ENCODE measurements at places on chromosomes 13 and 19. TPM values are rescaled to one million over a fixed set of nuclear protein-coding genes. Genes with fewer than 3 reads are reported as not detected.

Gene KLK4
- not detected for total RNA-seq

Gene ADAMTS10
- 7.3 TPM for total RNA-seq

Gene HSPB6
- 1.4 TPM for total RNA-seq

Gene B3GNT3
- total RNA-seq: not detected

Gene ZNF345
- 9.9 TPM for total RNA-seq

Gene TGFBR3L
- total RNA-seq: 7.4 TPM

Gene ONECUT3
- total RNA-seq: not detected

Gene ZNF177
- 1.7 TPM for total RNA-seq

Gene CEACAM21
- 38.4 TPM for total RNA-seq

Gene TNFRSF19
- 0.07 TPM for total RNA-seq

Gene CEACAM4
- not detected for total RNA-seq

- DNase-seq: no peak
These were observed 30.7 kb upstream of the WASF3 start for GRCh38 chr13:26526702-26527216.

DNA sequence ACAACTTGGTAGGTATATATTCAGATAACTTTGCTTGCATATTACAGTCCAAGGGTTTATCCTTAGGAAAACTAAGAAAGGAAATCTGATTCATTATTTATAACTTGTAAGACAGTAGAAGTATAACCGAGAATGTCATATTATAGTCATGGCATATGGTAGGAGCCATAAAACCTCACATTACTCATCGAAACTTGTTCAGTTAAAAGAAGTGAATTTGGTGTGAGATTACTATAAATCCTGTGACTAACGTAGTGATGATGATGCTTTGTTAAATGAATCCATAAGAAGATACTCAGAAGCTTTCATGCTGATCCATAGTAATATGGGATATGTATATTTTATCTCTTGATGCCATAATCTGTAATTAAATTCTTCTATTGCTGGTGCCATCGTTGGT lies 57.3 kb downstream of the MTUS2 start:
- DNase-seq: no peak

- DNase-seq: no peak
These were observed 59.9 kb downstream of the ABCC4 start for GRCh38 chr13:95241321-95241720.

GRCh38 chr19:4966591-4966990 lies 2.3 kb upstream of the KDM4B start:
- DNase-seq: no peak

DNA sequence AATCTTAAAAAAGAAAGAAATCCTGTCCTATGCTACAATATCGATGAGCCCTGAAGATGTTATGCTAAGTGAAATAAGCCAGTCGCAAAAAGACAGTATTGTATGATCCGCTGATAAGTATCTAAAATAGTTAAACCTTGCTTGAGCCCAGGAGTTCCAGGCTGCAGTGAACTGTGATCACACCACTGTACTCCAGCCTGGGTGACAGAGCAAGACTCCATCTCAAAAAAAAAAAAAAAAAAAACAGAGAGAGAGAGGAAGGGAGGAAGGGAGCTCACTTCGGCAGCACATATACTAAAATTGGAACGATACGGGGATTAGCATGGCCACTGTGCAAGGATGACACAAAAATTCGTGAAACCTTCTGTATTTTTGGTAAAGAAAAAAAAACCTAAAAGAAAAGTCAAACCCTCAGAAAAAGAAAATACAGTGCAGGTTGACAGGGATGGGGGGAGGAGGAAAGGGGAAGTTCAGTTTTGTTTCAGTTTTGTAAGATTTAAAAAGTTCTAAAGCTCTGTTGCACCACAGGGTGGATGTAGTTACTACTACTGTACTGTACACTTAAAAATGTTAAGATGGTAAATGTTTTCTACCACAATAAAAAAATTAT lies 8.4 kb downstream of the CLASRP start:
- no peak for DNase-seq

GRCh38 chr19:36423925-36424324 lies 5.5 kb upstream of the ZFP82 start:
- no peak for DNase-seq

DNA sequence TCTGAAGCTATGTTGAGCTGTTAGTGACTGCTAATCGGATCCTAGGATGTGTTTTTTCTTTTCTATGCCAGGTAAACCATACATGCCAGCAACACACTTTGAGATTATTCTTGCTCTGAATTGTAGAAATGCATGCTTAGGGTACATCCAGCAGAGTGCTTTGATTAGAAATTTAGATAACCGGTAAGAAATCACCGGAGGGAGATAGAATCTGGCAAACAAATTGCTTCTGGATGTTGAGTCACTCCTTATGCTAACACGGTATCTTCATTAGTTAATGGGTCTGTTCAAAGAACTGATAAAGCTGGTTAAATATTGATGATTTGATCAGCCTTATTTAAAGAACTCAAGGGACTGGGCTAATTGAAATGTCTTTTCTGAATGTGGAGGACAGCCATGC lies 85.1 kb upstream of the SIAH3 start:
- DNase-seq: no peak

DNA sequence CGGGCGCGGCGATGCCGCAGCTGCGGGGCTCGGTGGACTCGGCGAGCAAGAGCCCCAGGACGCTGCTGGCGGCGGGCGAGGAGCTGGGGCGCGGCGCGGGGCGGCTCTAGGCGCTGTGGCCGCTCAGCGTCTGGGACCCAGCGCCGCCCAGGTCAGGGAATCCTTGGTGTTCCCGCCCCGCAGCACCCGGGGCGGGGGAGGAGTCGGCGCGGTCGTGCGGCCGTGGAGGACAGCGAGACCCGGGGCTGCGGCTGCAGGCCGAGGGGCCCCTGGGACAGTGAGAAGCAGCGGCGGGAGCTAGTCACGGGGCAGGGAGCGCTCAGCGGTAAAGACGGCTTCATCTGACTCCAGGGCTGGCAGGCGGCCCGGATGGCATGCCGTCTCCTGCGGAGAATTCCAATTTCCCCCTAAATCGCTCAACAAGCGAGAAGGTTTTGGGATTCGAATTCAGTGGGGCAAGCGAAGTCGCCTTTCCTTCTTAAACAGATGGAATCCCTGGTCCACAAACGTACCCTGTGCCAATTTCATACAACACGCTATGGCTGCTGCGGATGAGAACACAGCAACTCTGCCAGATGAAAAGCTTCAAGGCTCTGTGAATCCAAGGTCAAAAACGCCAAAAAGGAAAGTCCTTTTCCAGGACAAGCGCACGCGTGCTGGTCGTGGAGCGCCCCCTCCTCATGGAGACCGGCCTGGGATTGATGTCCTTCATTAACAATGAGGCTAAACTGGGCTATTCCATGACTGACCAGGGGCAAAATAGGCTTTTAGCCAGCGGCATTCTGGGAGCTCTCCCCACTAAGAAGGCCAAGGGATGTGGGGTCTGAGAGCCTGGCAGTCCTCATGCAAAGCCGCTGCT lies 4.2 kb upstream of the ZSCAN4 start:
- peak; percentile 19 for DNase-seq

GRCh38 chr13:51912091-51912490 lies 50.3 kb downstream of the CCDC70 start:
- DNase-seq: no peak

DNA sequence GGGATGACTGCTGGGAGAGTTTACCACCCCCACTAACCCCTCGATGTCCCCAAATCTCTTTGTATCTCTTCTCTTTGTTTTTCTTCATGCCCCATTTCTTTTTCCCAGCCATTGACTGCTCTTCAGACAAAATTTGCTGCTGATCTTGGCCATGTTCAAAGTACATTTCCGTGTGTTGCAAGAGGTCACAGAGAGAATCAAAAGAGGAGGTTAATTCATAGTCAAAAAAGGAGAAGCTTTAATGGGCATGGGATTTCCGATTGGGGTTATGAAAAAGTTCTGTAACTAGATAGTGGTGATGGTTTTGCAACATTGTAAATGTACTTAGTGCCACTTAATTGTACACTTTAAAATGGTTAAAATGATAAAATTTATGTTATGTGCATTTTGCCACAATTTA lies 121.1 kb downstream of the FLT1 start:
- DNase-seq: no peak

- DNase-seq: no peak
These were observed 743 bp downstream of the RDH8 start for GRCh38 chr19:10013834-10014618.

DNA sequence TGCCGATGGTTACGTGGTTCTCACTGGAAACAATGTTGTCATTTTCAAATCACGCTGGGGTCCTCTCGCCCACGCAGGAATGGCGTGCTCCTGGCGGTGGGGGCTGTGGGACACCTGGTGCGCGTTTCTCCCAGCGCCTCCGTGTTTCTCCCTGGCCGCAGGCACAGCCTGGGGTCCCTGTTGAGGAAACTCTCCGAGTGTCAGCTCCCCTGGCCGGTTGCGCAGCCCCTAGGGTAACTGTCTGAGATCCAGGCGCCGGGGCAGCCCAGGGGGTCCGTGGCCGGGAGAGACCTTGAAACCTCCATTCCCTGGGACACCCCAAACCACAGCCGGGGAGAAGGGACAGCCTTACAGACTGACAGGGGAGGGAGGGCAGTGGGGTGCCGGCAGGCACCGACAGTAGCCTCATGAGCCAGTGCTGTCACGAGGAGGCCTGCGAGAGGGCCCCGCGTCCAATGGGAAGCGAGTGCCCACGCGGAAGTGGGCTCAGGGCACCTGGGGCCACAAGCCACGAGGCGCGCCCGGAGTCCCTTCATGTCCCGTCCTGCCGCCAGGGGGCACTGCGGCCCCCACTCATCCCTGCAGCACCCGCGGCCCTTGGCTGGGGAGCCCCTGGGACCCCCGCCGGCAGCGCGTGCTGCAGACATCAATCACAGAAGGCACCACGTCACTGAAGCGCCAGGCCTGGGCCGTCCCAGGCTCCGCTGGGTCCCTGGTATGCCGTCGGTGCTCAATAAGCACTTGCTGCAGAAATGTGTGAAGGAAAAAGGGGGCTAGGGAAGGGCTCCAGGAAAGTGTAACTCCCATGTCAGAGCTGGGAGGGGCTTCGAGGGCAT lies 9.5 kb downstream of the ADAMTSL5 start:
- peak; percentile 79 for DNase-seq

DNA sequence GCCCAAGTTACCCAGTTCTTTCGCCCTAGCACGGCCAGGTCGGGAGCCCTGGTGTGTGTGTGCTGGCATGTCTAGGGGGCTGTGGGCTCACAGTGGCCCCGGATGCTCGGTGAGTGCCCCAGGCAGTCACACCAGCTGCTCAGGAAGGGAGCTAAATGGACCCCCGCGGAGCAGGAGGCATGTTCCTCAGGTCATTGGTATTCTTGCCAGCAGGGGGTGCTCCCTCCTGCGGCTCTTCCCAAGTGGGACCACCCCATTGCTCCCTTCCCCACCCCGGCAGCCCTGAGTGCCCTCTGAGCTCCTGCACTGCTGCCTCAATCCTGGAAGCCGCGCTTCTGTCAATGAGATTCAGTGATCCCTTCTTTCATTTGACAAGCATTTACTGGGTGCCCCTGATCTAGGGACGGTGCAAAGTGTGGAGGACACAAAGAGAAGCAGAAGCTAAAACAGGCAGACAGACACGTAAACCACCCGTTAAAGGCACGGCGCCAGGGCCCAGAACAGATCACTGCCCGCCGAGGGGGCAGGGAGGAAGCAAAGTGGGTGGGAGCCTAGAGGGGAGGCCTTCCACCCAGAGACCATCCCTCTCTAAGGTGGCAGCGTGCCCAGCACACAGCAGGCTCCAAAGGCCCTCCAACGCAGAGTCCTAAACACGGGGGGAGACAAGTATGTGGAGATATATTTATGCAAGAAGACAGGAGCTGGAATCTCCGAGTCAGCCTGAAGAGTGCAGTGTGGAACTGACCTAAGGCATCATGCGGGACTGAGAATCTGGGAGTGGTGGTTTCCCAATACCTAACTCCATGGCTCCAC lies 5.2 kb upstream of the ADPRHL1 start:
- DNase-seq: no peak

DNA sequence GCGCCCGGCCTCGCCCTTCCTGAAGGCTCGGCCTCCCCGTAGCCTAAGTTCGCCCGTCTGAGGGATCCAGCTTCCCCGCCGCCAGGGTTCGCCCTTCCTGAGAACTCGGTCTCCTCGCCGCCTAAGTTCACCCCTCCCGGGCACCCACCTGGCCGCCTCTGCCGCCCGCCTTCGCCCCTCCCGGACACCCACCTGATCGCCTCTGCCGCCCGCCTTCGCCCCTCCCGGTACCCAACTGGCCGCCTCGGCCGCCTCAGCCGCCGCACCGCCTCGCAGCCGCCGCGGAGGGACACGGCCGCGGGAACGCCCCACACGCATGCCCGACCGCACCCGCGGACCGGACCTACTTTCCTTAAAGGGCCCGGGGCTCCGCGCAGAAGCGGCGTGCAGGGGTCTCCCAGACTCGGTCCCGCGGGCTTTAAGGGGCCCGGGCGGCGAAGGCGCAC lies at the start of gene MOB3A:
MOB3A (minus strand) TSS at position 293 of the 446 bp plus-strand sequence. CDS start 17,766 bp downstream, outside the sequence.
- DNase-seq: peak; percentile 92

DNA sequence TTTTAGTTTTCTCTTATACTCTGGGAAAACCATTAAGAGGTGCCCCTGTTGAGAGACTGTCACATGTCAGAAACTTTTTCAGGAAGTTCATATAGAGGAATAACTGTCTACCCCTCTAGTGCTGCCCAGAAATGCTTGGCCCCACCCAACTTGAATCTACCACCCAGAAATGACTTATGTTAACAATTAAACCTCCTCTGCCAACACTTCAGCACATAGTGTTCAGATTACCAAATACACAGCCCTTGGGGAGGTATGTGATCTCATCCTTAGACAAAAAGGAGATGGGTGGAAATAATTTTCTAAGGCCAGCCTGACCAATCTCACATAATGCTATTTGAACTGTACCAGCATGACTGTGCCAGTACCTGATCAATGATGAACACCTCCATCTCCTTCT lies 35.6 kb downstream of the CCDC169 start:
- DNase-seq: no peak

DNA sequence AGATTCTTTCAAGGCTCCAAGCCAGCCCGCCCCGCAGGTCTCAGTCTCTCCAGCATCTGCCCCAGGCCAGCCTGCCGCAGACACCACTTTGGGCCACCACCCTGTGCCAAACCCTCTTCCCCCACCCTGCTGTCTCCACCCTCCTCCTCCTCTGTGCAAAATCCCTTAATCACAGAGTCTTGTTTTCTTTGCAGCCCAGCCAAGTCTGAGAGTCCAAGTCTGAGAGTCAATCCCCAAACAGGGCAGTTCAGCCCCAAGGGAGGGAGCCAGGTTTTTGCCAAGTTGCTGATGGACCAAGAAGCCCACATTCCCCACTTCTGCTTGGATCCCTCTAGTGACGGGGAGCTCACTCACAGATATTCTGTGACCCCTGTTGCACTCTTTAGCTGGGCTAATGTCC lies 3.1 kb downstream of the ADAMTS10 start:
- no peak for DNase-seq

GRCh38 chr13:110285991-110286832 lies 20.7 kb downstream of the COL4A1 start:
- no peak for DNase-seq

GRCh38 chr13:72959643-72960042 lies 99.2 kb upstream of the KLF5 start:
- DNase-seq: no peak
